NCI-H446 treated with DMSO at 0.1 percent for 48 hours (cell line): ENCODE measurements at places on chromosomes 2 and 18.

DNA sequence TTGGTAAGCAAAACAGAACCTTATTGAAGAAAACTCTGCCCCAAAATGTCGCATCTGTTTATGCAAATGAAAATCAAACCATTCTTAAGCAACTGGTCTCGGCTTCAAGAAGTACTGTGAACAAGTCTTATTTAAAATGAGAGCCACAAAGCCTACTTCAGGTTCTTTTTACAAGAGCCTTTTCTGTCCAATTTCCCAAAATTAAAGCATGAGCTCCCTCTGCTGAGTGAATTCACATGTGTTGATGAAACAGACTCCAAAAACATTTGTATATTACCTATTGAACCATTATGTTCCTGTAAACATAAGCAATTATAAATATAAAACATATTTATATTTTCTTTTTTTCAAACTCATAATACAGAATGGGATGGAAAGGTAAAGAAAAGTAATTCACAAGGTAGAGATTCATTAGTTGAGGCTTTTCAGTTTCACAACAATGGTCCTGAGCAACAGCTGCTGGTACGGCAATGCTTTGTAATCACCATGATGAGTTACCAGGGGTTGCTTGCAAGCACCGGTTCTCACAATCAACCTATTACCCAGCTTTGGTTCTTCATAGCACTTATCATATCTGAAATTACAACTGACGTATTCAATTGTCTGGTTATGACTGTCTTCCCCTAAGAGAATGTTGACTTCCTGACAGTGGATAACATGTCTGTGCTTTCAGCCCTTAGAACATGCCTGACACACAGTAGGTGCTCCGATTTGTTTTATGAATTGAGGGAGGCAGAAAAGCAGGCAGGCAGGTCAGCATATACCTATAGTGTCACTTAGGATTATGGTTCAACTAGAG lies 108.4 kb upstream of the BZW1 start:
- DNase-seq, result no peak

DNA sequence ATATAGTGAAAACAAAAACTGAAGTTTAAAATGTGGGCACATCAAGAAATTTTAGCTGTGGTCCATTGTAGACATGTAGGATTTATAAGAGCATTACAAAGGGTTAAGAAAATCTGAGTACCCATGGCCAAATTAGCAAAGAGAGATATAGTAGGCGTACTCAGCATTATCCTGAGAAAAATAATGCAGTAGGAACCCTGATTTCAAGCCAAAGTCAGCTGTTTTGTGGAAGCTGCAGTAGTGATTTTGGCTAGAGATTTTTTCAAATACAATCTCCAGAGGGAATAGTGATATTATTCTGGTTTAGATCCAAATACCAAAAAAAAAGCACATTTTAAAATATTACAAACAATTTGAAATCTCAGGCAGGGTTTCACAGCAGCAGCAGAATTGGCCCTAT lies 450.9 kb downstream of the FBXO15 start:
- DNase-seq, result no peak

GRCh38 chr2:227147023-227147422 lies 17.0 kb downstream of the COL4A4 start:
- DNase-seq, result no peak

DNA sequence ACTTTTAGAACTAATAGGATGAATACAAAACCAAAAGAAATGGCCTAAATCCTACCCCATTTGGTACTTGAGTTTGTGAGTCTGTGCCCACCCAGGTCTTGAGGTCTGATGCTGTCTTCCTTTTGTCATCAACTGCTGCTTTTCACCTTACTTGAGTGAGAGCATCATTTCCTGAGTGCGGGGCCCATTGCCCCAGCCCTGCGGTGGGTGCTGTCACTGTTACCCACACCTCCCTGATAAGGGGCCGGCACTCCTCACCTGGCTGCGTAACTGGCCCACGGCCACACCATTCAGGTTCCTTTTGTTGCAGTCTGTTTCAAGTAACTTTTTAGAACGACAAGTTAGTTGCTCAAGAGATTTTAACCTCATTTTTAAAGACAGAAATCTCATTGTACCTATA lies 25.3 kb downstream of the RAB12 start:
- DNase-seq, result no peak

DNA sequence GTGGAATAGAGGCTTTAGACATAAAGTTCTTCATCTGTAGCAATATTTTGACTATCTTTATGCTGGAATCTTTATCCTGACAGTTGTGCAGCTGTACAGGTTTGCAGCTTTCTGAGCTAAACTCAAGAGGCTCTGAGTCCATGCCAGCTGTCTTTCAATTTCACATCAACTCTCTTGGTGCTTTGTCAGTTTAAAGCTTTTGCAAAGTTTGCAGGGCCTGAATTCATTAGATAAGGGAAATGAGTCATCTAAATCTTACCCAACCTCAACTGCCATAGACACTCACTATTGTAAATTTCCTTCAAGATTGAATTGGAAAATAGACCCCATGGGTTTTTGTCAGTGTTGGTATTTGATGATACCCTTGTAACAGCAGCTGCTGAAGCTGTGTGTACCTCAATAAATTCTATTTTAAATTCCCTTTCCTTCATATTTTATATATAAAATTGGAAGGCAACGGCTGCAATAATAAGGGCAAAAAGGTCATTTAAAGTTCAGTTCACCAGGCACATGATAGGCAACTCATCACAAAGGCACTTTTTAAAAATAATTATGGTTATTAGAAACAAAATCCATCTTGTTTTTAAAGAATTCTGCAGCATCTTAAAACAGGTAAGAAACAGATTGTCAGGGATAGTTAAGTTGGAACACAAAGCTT lies 169.9 kb upstream of the SLC39A10 start:
- DNase-seq, result peak; percentile 15

GRCh38 chr2:17934721-17935120 lies 56.3 kb downstream of the KCNS3 start:
- DNase-seq, result no peak

- no peak for DNase-seq
These were observed 131.0 kb downstream of the ALPK2 start for GRCh38 chr18:58497845-58498244.

DNA sequence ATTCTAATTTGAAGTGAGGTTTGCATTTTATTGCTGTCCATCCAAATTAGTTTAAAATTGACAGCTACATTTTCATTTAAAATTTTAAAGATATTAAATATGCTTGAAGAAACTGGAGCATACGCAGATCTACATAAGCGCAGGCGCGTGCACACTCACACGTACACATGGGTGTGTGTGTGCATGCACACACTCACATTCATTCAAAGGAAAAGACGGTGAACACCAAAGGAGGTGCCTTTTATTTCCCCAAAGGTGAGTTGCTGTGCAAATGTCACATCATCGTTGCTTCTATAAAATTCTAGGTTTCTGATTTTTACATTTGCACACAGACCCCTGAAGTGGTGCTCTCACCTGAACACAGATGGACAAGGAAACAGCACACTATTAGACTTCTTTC lies 194.2 kb downstream of the GRB14 start:
- DNase-seq, result no peak

- no peak for DNase-seq
These were observed 44.2 kb upstream of the SLC39A10 start for GRCh38 chr2:195612611-195613495.

DNA sequence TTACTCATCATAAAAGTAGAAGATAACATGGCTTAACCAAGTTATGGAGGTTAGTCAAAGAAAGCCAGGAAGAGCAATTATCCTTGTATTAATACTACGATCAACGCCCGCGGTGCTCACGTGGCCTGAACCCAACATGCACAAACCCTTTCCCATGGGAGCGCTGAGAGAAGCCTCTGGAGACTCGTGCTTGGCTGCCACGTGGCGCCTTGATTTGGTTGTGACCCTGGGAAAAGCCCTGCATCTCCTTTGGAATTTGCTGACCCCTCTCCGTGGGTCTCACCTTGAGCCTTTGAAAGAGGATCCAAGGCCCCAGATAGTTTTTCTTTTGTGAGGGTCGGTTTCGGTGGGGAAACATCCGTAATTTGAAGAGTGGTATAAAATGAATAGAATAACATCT lies 255.6 kb downstream of the DCDC2C start:
- no peak for DNase-seq
